H9 (cell line): ENCODE measurements at places on chromosomes 2 and 18. TPM values are rescaled to one million over a fixed set of nuclear protein-coding genes. Genes with fewer than 3 reads are reported as not detected.

DNA sequence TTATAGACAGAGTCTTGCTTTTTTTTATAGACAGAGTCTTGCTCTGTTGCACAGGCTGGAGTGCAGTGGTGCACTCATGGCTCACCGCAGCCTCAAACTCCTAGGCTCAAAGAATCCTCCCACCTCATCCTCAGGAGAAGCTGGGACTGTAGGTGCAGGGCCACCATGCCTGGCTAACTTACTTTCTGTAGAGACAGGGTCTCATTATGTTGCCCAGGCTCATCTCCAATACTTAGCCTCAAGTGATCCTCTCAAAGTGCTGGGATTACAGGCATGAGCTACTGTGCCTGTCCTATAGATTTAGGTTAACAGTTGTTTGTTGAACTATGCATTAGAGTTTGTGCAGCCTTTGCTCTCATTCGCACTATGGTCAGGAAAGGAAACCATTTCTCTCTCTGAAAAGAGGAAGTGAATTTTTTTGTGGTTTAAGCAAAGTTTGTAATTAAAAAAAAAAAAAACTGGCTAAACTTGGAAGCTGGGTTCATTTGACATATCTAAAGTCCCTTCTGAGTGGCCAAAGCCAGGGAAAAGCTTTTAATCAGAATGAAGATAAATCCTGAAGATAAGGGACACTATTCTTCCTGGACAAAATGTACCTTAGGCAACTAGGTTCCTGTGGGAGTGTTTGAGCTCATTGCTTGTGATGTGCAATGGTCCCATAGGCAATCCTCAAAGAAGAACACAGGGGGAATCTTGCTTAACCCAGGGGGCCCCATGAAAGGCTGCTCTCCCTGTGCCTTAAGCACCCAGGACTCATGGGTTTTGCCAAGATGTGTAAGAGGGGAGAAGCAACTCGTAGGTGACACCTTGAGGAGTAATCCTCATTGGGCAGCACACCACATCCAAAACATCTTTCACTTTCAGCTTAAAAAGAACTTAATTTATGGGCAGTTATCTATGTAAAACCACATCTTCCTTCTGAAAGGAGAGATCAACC is 201.7 kb downstream of the MREG start:
- H3K36me3 ChIP-seq = no peaks in the 10 kb centered on the region
- H3K4me1 ChIP-seq = no peaks in the 10 kb centered on the region
- no peaks in the 10 kb centered on the region for H3K27me3 ChIP-seq
- H3K27ac ChIP-seq = no peak overlapping the region

- H3K4me3 ChIP-seq = no peak overlapping the region
- no peak overlapping the region for H3K27ac ChIP-seq
- no peaks in the 10 kb centered on the region for H3K4me1 ChIP-seq
- no peaks in the 10 kb centered on the region for H3K27me3 ChIP-seq
These were observed 210.6 kb upstream of the CHST9 start for GRCh38 chr18:27395752-27396151.

Gene HRH4
- total RNA-seq = not detected in 2 replicates

Gene RNF125
- 8.3 and 9.4 TPM in 2 replicates for total RNA-seq

GRCh38 chr2:132943829-132944228 is 273.8 kb upstream of the LYPD1 start:
- no peaks in the 10 kb centered on the region for H3K4me1 ChIP-seq
- H3K27ac ChIP-seq = no peak overlapping the region
- H3K4me3 ChIP-seq = no peak overlapping the region

DNA sequence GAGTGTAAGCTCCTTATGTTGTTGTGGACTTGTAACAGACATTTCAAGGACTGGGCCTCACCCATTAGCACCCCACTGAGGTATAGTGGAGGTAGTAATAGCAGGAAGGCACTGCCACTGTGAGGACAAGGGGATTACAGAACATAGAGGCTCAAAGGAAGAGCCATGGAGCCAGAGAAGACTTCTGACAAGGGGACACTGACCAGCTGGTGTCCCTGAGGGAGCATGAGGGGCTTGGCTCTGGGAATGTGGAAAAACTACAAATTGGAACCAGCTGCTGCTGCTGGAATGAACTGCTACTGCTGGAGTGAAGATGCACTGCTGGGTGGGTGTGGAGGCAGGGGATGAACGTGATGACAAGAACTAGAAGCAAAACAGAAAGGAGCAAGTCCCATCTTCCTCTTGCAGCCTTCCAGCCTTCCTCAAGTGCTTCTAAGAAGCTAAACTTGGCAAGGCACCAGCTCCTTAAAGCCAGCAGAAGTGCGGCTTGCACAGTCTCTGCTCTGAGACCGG is 167.3 kb upstream of the NOSTRIN start:
- DNase-seq = peak; percentile 32
- no peak overlapping the region for H3K27ac ChIP-seq
- H3K36me3 ChIP-seq = no peaks in the 10 kb centered on the region
- no peaks in the 10 kb centered on the region for H3K27me3 ChIP-seq

DNA sequence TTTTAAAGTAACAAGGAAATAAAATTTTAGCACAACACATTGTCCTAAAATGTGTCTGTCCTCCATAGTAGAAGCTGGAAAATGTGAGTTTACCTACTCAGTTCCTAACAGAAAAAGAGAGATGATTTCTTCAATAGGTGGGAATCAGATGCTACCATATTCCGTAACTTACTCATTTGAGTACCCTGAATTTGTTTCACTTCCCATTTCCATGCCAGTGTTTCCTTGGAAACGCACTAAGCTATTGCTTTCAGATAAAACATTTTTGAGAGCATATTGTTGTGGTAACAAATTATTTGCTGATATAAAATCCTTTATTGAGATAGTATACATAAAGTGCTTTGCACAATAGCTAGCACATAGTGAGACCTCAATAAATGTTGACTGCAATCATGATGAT is 137.5 kb upstream of the BARD1 start:
- DNase-seq = no peak
- H3K36me3 ChIP-seq = no peaks in the 10 kb centered on the region
- H3K4me3 ChIP-seq = no peak overlapping the region
- no peak overlapping the region for H3K27ac ChIP-seq
